ENCODE measurements at places on chromosomes 6 and 20.

DNA sequence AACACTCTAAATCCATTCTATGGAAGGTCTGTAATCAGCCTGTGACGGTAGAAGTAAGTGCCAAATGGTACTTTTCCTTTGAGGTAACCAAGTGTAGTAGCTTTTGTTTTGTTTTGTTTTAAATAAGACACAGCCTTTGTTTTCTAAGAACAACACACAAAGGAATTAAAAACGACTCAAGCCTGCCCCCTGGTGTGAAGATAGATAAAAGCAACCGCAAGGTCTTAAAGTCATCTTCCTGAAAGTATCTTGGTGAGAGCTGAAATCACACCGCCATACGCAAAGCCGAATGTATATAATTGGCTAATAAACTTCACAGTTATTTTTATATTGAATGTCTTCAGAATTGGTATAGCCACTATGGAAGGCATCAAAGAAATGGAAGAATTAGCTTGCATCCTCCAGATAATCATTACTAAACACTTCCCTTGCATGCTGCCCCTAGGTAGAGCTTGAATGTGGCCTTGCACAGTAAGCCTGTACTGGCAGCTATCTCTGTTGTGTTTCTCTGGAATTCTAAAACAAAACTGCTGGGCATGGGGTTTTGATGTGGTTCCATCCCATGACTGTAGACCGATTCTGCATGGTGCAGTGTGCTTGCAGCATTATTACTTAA lies 95.6 kb downstream of the LAMP5 start:
- peak; percentile 36 for DNase-seq

DNA sequence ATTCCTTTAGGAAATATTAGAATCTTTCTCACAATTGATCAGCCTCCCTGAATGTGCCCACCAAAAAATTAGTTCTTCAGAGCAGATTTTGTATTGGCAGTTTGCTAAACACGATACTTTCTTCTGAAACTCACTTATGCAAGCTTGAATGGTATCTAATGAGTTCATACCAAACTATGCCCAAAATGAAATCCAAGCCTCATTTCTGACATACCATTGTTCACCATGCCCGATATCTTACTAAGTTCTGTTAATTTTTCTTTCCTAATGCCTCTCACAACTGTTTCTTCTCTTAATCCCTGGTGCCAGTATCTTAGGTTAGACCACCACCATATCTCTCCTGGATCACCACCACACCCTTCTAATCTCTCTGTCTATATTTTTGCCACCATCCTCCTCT lies 755.9 kb downstream of the KIF16B start:
- DNase-seq: no peak

- DNase-seq: no peak
These were observed 831.6 kb upstream of the EYS start for GRCh38 chr6:66538551-66539135.

GRCh38 chr6:148440016-148440415 lies 97.4 kb downstream of the SASH1 start:
- DNase-seq: no peak

- DNase-seq: no peak
These were observed 616.0 kb upstream of the BTBD3 start for GRCh38 chr20:11301699-11302098.

- DNase-seq: peak; percentile 56
These were observed 7.2 kb downstream of the HLA-DMB start for GRCh38 chr6:32933661-32934085.

DNA sequence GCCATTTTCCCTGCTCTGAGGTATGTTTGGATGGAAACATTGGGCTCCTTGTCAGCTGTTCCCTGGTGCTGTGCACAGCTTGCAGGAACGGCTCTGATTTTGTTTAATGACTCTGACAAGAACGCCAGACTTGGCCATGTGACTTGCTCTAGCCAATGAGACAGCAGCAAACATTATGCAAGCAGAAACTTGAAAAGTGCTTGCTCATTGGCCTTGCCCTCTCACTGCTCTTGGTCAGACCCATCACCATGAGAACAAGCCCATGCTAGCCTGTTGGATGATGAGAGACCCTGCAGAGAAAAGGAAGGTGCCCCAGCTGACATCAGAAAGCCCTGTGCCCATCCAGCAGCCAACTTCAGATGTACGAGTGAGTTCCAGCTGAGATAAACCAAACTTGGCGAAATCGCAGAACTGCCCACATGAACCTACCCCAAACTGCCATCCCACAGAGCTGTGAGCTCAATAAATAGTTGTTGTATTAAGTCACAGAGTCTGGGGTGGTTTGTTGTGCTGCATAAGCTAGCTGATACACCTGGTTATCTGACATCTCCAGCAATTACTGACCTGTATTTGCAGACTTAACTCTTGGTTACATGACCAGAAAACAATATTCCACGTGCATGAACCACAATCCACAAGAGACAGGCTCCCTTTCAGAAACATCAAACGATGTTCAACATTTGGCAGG lies 96.9 kb downstream of the JPH2 start:
- no peak for DNase-seq

DNA sequence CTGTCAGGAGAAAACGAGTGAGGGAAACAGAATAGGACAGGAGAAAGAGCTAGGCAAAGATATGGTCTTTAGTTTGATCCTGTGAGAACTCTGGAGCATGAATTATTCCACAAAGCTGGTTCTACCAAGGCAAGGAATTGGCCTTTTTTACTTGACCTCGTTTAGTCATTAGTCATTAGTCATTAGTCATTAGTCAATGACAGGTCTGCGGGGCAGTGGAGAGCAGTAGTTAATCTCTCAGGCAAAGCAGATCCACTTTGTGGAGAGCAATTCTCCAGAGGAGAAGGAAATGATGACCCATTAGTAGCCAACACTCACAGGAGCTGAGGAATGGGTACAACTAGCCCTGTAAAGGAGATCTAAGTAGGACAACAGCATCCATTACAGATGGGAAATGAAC lies 22.0 kb upstream of the ABCC10 start:
- DNase-seq: no peak

- no peak for DNase-seq
These were observed 301.5 kb downstream of the BMP7 start for GRCh38 chr20:56964901-56965300.

- no peak for DNase-seq
These were observed 31.6 kb downstream of the WASF1 start for GRCh38 chr6:110147870-110148269.

DNA sequence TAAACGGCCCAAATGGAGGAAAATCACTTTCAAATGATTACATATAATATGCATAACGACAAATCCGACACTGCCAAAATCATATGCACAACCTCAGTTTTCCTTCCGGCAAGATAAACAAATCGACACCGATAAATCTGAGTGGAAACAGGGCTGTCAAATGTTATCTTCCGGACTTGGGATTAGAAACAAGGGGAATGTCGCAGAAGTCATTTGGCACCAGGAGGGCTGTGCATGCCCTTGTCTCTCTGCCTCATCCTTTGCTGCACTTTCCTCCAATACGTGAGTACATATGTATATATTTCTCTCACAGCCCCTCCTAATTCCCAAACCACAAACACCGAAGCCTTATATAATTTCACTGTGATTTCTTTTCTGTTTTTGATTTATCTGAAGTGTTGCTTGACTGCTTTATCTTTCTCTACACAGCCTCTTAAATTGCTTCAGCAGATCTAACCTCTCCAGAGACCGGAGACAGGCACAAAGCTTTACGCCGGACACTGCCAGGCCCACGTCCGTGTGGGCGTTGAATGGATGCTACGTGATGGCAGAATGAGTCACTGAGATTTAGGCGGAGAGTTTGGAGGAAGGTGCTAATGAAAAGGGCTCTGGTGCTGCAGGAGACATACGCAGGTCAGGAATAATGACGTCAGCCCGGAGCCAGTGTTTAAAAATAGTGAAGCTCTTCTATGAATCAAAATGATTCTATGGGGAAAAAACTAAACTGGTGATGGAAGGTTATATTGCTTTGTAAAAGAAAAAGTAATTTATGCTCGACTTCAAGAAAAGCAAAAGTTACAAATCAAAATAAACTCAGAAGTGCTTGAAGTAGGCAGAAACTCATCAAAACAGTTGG lies 21.0 kb upstream of the PRELID3B start:
- peak; percentile 38 for DNase-seq

DNA sequence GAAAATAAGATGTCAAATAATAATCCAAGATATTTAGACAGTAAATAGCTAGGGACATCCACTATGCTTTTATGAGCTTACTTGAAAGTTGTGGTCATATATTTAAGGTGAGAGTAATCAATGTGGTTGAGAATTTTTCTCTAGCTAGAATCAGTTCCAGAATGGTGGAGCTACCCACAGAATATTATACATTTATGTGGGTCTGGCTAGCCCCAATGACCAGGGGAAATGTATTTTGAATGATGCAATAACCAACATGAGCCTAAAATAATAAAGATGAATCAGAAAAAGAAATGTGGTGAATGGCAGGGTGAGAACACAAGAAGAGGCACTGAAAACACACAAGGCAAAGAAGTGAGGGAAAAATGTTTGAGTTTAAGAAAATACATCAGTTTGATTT lies 325.7 kb downstream of the TBC1D32 start:
- DNase-seq: no peak

DNA sequence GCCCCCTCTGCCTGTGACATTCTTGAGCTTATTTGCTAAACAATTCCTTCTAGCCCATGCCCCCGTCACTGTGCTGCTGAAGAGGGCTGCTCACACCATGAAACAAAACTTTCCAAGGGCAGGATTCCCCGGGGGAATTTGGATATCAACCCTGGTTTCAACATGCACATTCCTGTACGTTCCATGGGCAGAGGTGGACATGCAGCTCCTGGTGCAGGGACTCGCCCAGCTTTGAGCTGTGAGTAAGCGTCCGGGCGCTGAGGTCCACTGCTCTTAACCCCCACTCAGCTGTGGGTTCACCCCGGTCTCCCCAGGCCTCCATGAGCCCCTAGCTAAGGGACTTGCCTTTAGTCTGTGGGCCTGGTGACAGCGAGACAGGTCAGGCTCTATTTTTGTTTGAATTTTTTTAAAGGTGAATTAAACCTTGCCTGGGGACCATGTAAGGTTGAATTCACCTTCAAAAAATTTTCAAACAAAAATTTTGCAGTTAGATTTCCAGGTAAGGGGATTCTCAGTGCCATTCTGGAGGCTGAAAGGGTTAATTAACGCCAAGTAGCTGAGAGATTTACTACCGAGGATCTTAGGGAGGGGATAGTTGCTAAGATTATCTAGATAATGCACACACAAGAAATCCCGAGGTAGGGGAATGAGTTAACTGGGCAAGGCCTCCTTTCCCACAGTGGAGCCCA lies 70.3 kb upstream of the SLC22A23 start:
- DNase-seq: no peak

DNA sequence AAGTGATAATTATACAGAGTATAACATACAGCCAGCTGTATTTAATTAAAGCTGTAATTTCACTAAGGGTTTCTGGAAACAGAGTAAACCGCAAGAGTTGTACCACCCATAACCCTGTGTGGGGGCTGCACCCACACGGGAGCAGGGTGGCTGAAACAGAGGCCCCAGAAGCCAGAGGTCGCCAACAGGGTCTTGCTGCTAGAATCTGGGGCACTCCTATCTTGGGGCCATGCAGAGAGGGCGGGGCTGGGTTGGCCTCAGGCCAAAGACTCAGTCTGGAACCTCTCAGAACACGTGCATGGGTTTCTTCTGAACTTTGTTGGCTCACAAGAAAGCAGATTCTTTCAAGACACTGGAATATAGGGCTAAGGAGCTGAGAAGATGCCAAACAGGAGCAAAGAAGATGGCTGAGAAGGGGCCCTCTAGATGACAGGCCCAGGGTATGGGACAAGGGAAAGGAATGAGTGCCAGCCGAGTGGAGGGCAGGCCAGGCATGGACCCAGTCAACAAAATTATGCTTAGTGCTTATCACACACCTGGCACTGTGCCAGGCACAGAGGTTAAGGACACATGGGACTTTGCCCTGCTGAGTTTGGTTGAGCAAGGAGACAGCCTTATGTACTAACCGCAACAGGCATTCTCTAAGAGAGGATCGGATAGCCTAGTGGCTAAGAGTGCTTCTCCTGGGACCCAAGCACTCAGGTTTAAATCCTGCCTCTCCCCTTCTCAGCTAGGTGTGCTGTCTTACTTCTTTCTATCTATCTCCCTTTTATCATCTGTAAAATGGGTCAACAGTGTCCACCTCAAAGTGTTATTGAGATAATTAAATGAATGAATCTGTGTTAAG lies 96.6 kb upstream of the FOXP4 start:
- no peak for DNase-seq

DNA sequence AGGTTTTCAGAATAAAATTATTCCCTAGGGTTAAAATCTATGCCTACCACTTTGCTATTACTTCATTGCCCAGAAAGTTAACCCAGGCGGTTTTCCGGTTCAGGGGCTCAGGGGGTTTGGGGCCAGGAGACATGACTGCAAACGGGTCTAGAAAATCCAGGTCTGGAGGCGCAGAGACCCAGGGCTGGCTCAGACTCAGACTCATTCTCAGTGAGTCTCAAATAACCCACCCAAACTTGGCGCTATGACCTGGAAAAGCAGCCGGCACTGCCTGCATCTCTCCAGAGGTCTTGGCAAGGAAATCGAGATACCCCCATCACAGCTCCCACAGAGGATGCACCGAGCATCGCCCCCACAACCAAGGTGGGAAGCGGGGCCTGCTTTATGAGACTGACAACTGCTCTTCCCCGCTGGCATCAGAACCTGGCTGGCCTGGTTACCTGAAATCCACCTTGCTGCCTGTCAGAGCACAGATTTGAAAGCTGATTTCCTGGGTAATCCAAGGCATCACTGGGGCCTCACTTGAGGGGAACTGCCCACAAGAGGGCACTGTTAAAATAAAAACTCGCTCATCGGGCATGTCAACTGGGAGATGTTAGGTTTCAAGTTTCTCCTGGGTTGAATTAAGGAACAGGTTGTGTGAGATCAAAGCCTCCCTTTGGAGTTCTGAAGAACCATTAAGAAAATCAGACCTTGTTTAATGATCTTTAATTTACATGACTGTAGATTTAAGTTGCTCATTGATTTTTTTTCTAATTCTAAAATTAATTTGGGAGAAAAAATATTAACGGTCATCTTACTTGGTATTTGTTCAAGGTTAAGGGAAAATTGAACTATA lies 55.1 kb downstream of the KIF16B start:
- DNase-seq: peak; percentile 7

DNA sequence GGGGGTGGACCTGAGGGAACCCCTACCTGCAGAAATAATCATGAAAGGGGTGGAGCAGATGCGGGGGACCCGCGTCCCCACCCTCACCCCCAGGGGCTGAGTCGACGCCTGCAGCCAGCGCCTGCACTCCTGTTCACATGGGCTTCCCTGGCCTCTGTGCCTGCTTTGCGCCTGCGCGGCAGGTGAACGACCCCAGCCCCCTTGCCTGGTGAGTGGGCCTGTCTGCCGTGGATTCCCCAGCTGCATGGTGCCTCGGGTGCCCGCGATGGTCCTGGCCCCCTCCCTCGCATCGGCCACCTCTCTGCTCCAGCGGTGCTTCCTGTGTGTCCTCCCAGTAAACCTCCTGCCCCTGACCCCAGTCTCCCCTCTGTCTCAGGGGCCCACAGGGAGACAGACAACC lies 18.8 kb upstream of the NTSR1 start:
- no peak for DNase-seq

DNA sequence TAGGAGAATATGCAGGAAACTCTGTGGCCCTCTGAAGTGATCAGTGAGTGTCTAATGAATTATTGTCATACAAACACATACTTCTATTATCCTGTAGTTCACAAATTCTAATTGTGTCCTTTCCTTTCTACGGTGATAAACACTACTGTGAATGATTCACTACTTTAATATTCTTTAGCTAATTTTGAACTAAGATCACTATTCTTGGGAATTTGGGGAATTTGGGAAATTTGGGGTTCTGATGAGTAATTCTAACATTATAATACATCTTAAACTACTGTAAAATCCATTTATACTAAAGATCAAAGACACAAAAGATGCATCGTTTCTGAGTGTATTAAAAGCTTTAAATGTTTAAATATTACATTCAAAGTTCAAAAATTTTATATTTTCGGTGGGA lies 1287.2 kb upstream of the CITED2 start:
- DNase-seq: no peak

GRCh38 chr6:146420255-146420654 lies 123.4 kb upstream of the RAB32 start:
- DNase-seq: no peak

Data from AG04450 (cell line).